Activated CD4-positive, alpha-beta T cell treated with anti-CD3 and anti-CD28 coated beads for 24 hours (primary cell): ENCODE measurements at places on chromosomes 3 and 15.

DNA sequence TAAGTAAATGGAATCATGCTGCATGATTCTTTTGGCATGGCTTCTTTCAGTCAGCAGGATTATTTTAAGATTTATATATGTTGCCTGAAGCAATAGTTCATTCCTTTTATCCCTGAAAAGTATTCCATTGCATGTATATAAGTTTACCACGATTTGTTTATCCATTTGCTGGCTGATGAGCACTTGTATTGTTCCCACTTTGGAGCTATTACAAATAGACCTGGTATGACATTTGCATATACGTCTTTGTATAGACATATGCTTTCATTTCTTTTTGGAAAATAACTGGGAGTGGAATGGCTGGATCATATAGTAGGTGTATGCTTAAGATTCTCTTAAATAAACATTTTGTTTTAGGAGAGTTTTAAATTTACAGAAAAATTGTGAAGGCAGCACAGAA is 79.3 kb upstream of the CBLB start:
- DNase-seq: no peak

- DNase-seq: no peak
These were observed 114.1 kb downstream of the ALDH1A2 start for GRCh38 chr15:57951328-57951932.

DNA sequence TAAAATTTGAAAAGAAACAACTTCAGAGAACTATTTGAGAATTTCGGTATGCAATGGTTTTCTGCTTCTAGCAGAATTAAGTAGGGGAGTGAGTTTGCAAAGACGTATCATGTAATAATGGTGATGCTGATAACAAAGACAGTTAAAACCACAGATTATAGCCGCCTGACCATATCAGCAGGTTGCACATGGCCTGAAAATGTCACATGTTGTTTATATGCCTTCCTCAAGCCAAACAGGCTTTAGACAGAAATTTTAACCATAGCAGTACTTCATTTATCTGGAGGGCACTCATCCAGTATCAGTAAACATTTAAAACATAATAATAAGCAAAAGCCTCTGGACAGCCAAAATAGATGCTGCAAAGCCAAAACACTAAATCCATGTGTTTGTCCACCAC is 131.7 kb downstream of the RYR3 start:
- no peak for DNase-seq

DNA sequence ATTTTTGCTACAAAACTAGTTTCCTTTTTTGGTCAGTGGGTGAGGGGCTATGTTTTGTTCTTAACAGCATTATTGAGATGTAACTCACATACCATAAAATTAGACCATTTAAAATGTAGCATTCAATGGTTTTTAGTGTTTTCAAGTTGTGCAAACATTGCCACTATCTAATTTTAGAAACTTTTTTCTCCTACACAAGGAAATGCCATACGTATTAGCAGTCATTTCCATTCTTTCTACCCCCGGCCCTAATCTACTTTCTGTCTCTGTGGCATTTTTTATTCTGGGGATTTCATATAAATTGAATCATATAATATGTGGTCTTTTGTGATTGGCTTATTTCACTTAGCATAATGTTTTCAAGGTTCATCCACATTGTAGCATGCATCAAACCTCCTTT is 55.0 kb upstream of the TIPARP start:
- DNase-seq: no peak

GRCh38 chr3:129746629-129747028 is 140.2 kb upstream of the PLXND1 start:
- no peak for DNase-seq

DNA sequence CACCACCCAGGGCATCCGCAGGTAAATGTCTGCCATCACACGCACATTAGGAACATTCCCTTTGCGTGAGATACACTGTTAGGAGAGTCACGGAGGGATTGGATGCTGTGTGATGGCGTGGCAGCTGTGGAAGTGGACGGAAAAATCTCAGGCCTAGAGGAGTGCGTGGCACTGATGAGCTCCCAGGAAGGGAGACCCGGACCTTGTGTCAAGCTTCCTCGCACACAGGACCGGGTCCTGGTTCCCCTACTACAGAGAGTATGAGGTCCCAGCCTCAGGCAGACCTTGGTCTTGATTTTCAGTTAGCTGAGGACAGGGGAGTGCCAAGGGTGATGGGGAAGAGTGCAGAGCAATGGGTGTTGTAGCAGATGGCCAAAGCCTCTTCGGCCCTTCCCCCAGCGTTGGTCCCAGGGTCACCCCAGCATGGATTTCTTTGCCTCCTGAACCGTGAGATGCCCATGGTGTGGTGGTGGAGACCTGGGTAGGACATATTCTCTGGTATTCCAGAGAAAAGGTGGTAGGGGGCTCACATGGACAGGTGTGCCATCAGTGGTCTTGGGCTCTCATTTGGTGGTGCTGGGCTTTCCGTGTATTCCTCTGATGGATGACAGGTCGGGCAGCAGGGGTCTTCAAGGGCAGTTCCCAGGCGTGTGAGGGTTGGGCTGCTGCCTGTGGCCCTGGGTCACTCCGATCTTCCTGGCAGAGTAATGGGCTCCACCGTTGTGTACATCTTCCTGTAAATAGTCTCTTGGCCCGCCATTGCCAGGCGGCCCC is 105.1 kb downstream of the SNRPN start:
- DNase-seq: no peak

DNA sequence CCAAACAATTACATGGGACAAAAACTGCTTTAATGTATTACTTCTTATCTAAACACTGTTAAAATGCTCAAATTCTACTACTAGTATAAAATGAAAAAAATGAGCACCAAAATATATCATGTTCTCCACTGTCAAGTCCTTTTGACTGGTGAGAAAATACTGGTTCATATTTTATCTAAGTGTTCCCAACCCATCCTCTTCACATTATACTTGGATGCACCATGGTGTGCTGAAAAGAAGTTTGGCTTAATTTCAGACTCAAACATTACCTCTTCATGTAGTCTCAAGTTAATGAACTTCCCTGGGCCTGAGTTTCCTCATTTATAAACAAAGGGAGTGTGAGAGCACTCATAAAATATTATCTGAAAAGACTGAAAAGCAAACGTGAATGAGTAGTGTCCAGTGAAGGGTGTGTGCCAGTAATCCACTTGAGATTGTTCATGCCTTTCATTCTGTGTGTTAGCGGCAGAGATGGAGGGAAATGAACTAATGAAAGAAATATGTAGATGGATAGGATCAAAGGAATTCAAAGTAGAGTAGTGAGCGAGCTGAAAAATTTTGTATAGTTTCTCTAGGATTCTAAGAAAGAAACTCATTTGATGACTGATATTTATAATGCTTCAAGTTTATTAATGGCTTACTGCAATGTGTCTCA is 263.2 kb downstream of the NLGN1 start:
- DNase-seq: no peak

- DNase-seq: no peak
These were observed 4.9 kb downstream of the BTD start for GRCh38 chr3:15606434-15606891.

DNA sequence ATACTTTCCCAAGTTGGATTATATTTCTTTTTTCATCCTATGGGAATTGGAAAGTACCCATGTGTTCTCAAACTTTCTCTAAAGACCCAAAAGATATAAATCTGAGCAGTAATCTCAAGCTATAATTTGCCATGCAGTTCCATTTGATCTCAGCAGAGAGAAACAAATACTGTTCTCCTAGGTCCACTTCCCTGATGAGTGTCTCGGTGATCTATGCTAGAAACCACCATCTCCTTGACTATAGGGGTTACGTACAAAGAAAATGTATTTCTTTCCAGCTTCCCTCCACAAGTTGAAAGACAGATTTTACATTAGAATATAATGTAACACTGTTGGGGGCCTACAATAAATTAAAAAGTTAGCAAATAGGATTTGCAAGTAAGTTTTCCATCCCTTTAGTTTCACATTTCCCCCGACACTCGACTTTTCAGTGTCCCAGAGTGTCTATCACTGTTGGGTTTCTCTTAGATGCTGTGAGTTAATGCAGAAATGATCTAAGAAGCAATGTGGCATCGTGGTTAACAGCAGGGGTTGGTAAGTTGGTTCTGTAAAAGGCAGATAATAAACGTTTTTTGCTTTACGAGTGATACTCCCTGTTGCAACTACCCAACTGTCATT is 465.1 kb upstream of the CFAP20DC start:
- no peak for DNase-seq

DNA sequence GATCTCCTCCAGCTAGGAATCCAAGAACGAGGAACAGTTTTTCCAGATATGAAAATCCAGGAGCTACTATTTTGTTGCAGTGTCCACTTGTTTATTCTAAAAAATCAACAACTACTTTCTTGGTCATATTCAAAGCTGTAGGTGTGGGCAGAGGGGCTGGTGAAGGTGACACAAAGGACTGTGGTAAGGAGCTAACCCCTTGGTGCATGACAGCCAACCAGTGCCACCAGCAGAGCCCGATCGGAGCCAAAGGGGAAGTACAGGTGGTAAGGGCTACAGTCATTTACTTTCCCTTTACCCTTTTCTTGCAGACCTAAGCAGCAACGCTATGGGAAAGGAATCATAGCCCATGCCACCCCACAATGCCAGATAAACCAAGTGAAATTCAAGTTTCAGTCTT is 30.7 kb downstream of the PLA1A start:
- DNase-seq: no peak

- DNase-seq: no peak
These were observed 68.2 kb downstream of the CD200R1L start for GRCh38 chr3:112778353-112778948.

- no peak for DNase-seq
These were observed 324.0 kb upstream of the CHRM5 start for GRCh38 chr15:33644304-33644703.
